ENCODE measurements at places on chromosomes 3 and 15. TPM values are rescaled to one million over a fixed set of nuclear protein-coding genes. Genes with fewer than 3 reads are reported as not detected.

GRCh38 chr3:139518926-139519842, 20.4 kb downstream of the RBP1 start:
- DNase-seq, result no peak

DNA sequence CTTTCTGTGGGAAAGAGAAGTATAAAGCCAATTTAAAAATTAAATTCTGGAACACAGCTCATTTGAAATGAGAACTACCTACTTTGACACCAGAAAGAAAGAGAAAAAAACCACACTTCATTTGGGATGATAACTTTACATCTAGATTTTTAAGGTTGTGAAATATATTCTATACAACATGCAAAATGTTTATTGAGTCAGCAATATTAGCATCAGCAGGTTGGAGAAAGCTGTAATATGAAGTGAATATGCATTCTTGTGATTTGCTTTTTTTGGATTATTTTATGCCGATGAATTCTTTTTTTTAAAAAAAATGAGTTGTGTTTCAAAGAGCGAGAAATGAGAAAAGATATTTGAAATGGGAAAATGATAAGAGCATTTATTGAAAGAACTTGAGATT, 307.0 kb upstream of the DPPA4 start:
- DNase-seq, result no peak

GRCh38 chr3:49841806-49842205, 14.6 kb downstream of the TRAIP start:
- no peak for DNase-seq

- DNase-seq, result no peak
These were observed 85.9 kb downstream of the DCLK3 start for GRCh38 chr3:36678216-36679013.

SYNPR gene
- not detected for total RNA-seq

CCR5 gene
- 3.1 TPM for total RNA-seq

DNA sequence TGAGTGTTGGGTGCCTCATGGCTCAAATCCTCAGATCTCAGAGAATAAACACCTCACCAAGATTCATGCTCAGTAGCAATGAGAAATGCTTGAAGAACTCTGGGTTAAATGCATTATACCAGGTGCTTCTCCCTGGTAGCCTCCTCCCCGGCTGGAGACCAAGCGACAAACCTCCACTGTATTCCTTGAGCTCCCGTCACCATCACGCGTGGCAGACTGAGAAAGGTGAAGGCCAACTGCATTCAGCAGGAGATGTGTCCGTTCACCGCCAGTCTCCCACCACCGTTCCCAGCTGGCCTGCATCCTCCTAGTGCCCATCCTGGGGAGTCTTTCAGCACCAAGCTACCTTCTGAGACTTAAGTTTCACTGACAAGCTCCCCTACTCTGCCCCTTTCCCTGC, 7.5 kb downstream of the CSTA start:
- DNase-seq, result no peak

DNA sequence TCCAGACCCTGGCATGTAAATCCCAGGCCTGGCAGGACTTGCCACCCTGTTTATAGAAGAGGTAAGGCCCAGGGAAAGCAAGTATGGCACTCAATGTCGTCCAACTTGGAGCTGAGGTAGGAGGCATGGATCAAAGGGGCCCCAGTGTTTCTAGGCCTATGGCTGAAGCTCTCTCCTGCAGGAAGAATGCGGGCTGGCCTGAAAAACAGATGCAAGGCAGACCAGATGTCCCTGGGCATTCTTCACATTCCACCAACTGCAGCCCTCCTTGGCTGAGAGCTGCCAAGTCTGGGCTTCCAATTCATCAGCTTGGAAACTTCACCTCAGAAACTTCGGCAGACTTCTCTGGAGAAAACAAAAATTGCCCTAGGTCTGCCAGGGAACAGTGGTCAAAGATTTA, 22.2 kb downstream of the MESD start:
- DNase-seq, result no peak

PCOLCE2 gene
- total RNA-seq, result 9.4 TPM

DNA sequence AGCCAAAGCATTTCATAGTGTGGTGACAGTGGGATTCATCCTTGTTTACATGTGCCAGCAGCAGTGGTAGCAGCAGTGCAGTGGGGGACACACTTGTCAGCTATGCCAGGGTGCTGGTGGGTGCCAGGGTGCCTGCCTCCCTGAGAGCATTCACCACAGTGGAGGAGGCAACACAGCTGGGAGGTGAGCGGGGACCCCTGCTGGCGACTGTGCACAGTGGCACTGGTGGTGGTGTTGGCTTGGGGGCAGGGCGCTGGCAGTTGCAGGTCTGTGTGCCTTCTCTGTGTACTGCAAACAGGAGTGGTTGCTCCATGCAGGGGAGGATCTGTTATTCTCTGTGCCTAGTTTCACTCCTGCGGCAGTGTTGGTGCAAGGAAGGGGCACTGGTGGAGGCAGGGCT, 41.2 kb downstream of the CEP63 start:
- DNase-seq, result no peak

CTXN2 gene
- not detected for total RNA-seq

- DNase-seq, result no peak
These were observed 45.7 kb downstream of the KPNA1 start for GRCh38 chr3:122468896-122469533.

GRCh38 chr15:30979457-30979856, 12.0 kb downstream of the MTMR10 start:
- no peak for DNase-seq

CPNE9 gene
- total RNA-seq, result not detected

DNA sequence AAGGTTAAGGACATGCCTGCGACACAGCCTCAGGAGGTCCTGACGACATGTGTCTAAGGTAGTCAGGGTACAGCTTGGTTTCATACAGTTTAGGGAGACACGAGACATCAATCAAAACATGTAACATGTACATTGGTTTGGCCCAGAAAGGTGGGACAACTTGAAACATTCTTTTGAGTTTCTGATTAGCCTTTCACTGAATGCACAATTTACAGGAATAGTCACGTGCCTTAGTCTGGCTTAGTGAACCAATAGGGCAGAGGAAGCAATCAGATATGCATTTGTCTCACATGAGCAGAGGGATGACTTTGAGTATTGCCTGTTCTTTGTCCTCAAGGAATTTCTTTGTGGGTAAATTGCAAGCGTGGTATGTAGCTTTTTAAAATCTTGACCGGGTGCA, 24.5 kb upstream of the HDAC11 start:
- no peak for DNase-seq

- no peak for DNase-seq
These were observed 67.5 kb downstream of the KCNMB2 start for GRCh38 chr3:178603735-178604134.

DNA sequence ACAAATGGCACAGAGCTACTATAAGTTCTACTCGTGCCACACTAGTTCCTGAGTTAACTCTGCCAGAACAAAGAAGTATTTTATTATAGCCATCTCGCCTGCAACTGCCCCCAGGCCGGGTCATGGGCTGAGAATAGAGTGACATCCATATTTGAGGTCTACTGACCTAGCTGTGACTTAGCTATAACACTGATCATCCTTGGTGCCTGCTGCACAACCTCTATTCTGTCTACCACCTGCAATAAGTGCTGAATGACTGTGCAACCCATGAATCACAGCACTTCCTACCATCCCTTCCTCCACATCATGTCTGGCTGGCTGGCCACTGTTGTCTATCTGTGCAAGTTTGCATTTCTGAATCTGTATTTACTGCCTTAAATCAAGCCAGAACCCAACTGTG, 506.5 kb upstream of the TBL1XR1 start:
- DNase-seq, result no peak

VEPH1 gene
- 78.6 TPM for total RNA-seq

LRRN1 gene
- total RNA-seq, result 1.0 TPM

DNA sequence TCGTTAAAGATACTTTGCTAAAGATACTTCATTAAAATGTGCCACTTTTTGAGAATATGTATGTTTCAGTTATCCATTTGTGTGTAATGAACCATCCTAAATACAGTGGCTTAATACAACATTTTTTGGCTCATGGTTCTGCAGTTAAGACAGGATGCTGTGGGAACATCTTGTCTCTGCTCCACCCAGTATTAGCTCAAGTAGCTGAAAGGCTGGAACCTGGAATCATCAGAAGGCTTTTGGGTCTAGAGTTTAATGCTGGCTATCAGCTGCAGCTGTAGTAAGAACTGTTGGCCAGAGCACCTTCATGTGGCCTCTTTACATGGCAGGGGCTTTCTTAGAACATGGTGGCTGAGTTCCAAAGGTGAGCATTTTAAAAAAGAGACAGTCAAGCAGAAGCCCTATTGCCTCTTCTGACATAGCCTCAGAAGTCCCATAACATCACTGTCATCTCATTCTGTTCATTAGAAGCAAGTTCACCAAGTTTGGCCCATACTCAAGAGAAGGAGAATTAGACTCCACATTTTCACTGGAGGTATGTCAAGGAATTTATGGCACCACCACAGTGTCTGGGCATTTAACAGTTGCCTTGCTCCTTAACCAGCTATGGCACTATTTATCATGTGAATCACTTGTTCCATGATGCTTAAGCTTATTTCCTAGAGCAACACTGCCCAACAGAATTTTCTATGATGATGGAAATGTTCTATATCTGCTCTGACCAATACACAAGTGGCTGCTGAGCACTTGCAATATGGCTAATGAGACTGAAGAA, 70.4 kb upstream of the PDZRN3 start:
- DNase-seq, result no peak

GRCh38 chr15:77532846-77533245, 99.9 kb downstream of the LINGO1 start:
- no peak for DNase-seq

LINGO1 gene
- 0.55 TPM for total RNA-seq

RPP25 gene
- total RNA-seq, result 20.5 TPM

DNA sequence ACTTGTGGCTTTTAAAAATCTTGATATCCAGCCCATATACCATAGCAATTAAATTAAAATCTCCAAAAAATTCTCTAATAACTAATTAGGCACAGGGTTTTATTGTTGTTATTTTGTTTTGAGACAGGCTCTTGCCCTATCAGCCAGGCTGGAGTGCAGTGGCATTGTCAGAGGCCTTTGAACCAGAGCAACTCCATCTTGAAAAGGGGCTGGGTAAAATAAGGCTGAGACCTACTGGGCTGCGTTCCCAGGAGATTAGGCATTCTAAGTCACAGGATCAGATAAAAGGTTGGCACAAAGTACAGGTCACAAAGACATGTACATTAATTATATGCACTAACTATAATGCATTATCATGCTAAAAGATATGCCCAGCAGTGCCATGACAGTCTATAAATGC, 31.2 kb upstream of the ACP3 start:
- no peak for DNase-seq

GRCh38 chr3:141334627-141335250, 33.6 kb upstream of the ZBTB38 start:
- DNase-seq, result no peak

MYRIP gene
- total RNA-seq, result not detected

- DNase-seq, result no peak
These were observed 29.4 kb upstream of the WNT5A start for GRCh38 chr3:55516392-55517030.

DNA sequence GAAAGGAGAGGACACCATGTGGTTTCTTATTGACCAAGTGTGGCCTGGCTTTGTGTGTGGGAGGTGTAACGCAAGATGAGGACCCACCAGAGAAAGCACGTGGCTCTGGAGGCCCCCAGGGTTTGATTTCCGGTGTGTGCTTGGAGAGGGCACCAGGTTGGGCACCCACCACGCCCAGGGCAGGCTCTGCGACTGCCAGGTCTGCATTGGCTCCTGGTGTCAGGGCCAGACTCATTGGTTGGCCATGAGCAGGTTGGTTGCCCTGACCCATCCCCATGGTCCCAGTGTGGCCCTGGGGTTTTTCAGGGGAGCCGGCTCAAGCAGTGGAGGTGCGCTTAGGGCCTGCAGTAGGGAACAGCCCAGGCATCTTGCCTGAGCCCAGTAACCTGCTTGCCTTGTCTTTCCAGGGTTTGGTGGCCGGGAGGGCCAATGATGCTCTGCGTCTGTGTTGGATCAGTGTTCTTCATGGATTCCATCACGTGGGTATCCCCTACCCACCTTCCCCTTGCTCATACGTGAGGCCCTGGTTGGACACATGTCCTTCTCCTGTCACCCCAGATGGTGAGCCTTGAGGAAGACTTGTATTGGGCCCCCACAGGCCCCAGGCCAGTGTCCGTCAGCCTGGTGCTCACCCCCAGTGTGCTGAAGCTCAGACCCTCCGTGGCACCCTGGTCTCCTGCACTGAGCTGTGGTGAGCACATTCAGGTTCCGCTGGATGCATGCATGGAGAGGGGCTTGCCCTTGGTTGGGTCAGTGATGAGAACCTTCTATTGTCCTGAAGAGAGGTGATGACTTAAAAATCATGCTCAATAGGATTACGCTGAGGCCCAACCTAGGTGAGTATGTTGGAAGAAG, 193.9 kb downstream of the UBE3A start:
- DNase-seq, result peak; percentile 13

GRCh38 chr15:88284318-88284998, 27.9 kb upstream of the NTRK3 start:
- peak; percentile 69 for DNase-seq

C3orf22 gene
- not detected for total RNA-seq

IL17RC gene
- total RNA-seq, result 42.0 TPM

FAM174B gene
- total RNA-seq, result 64.8 TPM

DNA sequence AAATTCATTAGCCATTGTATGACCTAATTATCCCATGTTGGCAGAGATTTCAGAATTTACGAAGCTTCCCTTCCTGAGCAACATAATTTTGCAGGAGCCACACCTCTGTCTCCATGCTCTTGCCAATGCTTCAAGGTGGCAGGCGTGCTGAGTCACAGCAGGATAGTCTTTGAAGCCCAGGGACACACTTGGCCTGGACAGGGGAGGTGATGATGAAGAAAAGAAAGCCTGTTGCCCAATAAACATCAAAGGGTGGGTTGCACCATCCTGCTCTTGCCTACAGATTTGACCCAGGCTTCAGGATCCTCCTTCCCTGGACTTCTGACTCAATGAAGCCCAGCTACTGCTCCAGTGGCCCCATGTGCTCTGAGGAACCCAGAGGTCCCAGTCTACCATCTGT, 117.1 kb downstream of the MINAR1 start:
- no peak for DNase-seq

KNG1 gene
- not detected for total RNA-seq

SEMA5B gene
- 0.71 TPM for total RNA-seq

- DNase-seq, result no peak
These were observed 199.1 kb downstream of the SI start for GRCh38 chr3:164879201-164879600.

DNA sequence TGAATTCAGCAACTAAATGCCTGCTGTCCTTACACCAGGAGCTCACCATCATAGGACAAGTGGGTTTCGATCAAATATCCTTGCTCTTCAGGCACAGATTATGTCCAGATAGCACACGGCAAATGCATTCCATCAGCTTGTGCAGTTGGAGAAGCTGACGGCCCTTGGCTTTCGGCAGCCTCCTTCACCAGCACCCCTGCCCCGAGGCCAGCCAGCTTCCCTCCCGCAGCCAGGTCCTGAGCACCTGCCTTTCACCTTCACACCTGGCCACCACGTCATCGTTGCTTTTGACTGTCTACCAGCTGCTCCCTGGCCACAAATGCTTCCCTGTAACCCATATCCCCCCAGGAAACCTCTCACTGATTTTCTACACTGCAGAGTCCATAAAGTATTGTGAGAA, 355.5 kb downstream of the OCA2 start:
- no peak for DNase-seq

C3orf18 gene
- 4.7 TPM for total RNA-seq

- no peak for DNase-seq
These were observed 64.2 kb upstream of the NR2C2 start for GRCh38 chr3:14883226-14883625.

HACD3 gene
- 43.7 TPM for total RNA-seq

Measured in upper lobe of left lung (tissue), 6 donors.